Stimulated activated CD8-positive, alpha-beta memory T cell treated with anti-CD3 and anti-CD28 coated beads, Interleukin-15, amount 100 ng/mL, for 4 hours (primary cell): ENCODE measurements at places on chromosomes 6 and 20.

DNA sequence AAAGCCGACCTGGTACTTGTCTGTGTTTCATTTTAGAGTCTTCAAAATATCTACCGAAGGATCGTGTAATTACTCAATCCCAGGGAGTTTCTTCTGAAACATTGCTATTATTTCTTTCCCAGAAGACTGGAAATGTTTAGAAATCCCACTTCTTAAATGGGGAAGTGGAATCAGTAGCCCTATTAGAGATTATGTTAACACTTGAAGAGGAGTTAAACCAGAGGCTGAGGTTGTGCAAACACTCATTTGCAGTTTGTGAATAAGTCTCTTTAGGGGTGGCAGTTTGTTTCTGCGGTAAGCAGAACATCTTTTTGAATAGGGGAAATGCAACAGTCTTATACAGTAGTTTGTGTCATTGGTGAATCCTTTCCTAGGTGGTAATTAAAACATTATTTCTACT lies 21.3 kb downstream of the DSP start:
- DNase-seq = no peak

- no peak for DNase-seq
Measured at GRCh38 chr6:132750455-132751248, 7.1 kb downstream of the VNN2 start.

GRCh38 chr6:111959766-111960165 lies 86.5 kb upstream of the FYN start:
- no peak for DNase-seq

DNA sequence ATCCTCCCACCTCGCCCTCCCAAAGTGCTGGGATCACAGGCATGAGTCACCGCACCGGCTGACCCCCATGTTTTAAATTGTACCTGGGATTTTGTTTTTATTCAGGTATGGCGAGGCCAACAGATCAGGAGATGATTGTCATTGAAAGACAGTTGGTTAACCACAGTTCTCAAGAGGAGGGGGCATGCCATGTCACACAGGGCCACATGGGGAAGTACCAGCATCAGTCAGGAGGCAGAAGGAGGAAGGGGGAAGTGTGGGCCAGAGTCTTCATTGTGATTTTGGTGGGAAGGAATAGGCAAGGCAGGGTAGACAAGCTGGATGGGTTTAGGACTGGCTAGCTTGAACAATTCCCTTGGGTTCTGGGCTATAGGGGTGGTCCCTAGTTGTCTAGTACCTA lies 9.9 kb upstream of the MMP9 start:
- DNase-seq = no peak

DNA sequence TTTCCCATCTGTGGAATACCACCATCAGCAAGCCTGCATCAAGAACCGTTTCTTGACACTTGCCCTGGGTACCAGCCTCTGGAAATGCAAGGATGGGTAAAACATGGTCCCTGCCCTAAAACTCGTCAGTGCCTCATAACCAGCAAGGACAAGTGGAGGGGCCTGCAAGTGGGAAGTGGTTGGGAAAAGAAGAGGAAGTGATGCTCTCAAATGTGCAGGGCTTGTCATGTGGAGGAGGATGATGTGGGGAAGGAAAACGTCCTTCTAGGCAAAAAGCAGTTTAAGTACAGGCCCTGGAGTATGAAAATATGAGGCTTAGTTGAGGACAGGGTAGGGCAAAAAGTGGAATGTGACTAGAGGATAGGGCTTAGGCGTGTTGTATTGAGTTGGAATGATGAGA lies 19.0 kb downstream of the RREB1 start:
- DNase-seq = no peak

DNA sequence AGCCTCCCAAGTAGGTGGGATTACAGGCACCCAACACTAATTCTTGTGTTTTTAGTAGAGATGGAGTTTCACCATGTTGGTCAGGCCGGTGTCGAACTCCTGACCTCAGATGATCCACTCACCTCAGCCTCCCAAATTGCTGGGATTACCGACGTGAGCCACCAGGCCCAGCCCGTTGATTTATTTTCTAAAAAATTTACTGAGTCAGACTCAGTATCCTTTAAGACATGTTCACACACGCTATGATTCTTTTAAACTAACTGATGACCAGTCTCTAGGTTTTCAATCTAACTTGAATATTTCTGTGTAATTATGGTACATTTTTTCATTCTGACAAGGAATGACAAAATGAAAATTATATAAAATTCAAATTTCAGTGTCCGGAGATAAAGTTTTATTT lies 114.5 kb downstream of the MMUT start:
- no peak for DNase-seq

- no peak for DNase-seq
Measured at GRCh38 chr20:42401613-42402012, 783.4 kb upstream of the CHD6 start.

DNA sequence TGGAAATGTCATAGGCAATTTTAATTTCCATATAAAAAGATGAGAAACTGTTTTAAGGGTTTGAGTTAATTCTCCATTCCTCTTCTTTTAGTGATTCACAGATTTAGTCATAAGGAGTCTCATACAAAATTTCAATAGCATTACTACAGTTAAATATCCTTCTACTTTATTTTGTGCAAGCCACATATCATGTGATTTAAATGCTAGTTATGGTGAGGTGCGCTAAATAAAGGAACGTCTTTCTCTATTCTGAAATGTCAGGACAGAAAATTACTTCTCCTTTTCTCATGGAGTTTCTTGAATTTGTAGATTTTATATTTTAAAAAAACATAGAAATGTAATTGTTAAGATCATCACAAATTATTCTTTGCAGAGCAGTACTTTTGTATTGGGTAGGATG lies 50.0 kb upstream of the SUPT3H start:
- no peak for DNase-seq

DNA sequence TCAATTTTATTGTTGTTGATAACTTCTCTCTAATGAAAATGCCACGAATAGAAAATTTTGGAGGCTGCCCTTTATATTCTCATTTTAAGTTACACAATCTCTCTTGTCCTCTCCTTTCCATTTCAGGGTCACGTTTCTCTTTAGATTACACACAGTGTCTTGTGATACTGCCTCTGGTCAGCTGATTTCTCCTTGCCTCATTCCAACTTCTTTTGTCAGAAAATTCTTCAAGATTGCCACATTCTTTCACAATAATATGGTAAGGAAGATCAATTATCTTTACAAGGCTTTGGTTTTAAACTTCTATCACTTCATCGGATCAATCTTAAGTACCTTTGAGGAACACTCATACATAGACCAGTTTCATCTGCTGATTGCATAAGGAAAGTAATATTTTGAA lies 370.3 kb downstream of the RFPL4B start:
- no peak for DNase-seq
